GM12892 (cell line): ENCODE measurements at places on chromosomes 7 and 10.
A peak's percentile ranks its signal among the peaks of the same experiment; 100 is the strongest.

GRCh38 chr10:95560278-95561176 is 644 bp downstream of the SORBS1 start:
- DNase-seq = peak; percentile 56

GRCh38 chr7:134186027-134186426 is 58.9 kb downstream of the LRGUK start:
- DNase-seq = no peak

- no peak for DNase-seq
Observed at GRCh38 chr10:128286762-128287500, 160.7 kb upstream of the MKI67 start.

DNA sequence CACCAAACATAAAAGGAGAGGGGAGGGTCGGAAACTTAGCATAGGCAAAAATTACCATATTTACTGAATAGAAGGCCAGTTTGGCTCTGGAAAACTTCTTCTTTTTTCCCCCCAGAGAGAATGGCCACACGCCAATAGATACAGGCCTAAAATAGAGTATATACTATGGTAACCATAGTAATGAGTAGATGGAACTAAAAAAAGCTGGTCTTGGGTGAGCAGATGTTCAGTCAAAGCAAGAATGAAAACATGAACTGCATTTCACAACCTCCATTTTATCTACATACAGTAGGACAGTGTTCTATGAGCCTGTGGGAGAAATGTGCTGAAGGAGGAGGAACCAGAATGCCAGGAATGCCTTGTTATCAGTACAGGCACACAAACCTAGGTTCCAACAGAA is 141.7 kb upstream of the SEMA3A start:
- no peak for DNase-seq

DNA sequence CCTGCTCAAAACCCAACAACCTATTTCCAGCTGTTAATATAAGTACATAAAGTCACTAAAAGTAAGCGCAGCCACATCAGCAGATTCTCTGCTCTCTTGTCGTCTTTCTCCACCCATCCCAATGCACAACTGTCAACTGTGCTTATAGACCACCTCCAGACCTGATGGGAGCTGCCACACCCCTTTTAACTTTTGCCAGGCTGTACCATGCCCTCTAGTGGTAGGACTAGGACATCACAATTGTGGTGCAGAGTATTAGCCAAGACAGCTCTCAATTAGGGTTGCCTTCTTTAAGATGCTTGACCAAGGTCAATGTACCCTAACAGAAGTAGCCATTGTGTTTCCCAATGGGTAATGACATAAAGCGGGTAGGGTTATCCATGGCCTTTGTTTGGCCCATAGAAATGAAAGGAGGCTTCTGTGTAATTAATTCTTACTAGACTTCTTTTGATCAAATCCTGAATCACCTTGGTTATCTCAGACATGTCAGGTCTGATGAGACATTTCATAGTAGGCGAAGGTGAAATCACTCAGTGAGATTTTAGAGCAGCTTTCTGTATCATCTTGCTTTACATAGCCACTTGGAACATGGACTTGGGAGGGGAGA is 68.1 kb downstream of the SCRN1 start:
- DNase-seq = peak; percentile 13

- DNase-seq = no peak
Observed at GRCh38 chr7:158291998-158292397, 295.6 kb downstream of the PTPRN2 start.

- DNase-seq = no peak
Observed at GRCh38 chr10:71005337-71006305, 117.3 kb upstream of the PCBD1 start.

GRCh38 chr10:69214666-69215131 is 5.4 kb upstream of the HKDC1 start:
- no peak for DNase-seq

GRCh38 chr7:41716691-41717090 is 13.8 kb upstream of the INHBA start:
- DNase-seq = no peak

- DNase-seq = no peak
Observed at GRCh38 chr10:88411772-88412349, 171.3 kb downstream of the RNLS start.

DNA sequence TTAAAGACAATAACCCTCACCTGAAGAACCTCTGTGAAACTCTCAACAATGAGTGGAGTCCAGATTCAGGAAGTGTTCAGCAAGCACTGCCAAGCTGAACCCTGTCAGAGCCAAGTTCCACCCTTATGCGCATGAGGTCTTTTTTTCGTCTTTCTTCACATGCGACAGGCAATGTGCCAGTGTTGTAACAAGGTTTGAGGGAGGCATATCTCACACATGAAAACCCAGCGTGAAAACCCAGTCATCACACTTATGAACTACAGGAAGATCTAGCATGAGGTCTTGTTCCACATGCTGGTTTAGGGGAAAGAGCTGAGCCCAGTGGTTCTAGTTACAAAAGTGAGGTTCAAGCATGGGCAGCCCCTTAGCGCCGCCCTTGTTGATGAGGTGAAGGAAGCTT is 49.7 kb downstream of the RABGEF1 start:
- DNase-seq = no peak

DNA sequence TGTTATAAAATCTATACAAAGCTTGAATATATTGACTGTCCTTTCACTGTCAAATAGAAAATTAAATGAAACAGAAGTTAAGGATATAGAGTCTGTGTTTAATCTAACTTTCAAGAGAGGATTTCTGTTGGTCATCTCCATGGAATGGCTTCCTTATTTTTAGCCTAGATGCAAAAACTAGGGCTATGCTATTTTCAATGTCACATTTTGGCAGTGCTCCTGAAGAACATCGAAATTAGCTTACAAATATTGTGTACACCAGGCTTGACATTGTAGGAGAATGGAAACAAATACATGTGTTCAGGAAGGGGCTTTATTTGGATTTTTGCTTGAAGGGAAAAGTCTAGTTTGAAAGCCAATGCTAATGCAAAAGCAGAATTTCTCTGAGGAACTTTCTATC is 295.4 kb downstream of the CDK14 start:
- DNase-seq = no peak

DNA sequence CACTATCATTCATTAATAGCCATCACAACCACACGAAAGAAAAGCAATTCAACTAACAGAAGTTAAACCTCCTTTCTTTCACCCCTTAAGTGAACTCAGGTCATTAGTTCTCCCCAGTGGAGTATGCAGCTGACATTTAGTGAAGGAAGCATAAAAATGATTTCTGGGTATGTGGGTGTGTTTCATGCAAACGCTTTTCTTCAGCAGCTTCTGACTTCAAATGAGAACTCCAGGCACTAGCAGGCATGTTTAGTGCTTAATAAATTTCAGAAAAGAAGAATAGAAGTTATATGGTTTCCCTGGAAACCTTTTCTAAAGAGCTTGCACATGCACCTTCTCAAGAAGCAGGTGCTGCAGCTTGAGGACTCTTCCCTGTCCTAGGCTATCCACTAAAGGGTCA is 62.5 kb downstream of the PIK3CG start:
- no peak for DNase-seq

- no peak for DNase-seq
Observed at GRCh38 chr10:102334101-102334500, 61.4 kb upstream of the NFKB2 start.

DNA sequence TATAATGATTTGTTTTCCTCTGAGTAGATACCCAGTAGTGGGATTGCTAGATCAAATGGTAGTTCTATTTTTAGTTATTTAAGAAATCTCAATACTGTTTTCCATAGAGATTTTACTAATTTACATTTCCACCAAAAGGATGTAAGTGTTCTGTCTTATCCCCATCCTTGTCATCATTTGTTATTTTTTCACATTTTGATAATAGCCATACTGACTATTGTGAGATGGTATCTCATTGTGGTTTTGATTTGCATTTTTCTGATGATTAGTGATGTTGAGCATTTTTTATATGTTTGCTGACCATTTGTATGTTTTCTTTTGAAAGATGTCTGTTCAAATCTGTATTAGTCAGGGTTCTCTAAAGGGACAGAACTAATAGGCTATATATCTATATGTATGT is 160.0 kb upstream of the TMEM229A start:
- DNase-seq = no peak

GRCh38 chr7:88218836-88219605 is 817 bp downstream of the SRI start:
- DNase-seq = no peak

DNA sequence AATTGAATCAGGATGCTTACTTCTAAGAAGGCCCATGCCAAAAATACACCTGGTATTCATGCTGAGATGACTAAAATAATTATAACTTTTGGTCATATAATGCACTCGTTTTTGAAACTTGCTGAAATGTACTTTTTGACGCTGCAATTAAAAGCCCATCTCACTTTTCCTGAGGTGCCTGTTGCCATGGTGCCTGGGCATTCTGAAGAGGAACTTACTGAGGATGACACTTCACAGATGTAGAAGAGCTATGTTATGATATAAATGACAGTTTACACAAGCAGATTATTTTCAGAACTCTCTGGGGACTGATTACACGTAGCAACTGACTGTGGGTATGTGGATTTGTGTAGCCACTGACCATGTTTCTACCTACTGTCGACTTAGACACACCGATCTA is 182.4 kb downstream of the TPK1 start:
- DNase-seq = no peak

DNA sequence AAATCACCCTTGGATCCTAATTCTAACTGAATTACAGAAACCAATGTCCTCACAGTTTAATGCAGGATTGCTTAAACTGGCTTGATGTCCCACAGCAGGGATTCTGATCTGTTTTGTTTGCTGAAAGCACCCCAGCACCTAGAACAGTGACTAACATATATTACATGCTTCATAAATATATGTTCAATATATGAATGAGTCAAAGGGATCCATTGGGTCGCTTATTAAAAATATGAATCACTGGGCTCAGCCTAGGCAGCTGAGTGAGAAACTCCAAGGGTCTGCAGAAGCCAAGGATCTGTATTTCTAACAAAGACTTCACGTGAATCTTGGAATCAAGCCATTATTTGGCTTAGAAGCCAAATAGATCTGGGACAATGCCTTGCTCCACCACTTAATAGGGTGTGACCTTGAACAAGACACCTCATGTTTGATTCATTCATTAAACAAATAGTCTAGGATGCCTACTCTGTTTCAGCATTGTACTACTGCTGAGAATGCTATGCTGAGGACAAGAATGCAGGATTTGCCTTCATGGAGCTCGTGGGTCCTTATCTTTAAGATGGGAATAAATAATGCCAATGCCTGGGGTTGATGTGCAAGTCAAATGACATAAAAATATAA is 103.4 kb upstream of the DLX6 start:
- no peak for DNase-seq

DNA sequence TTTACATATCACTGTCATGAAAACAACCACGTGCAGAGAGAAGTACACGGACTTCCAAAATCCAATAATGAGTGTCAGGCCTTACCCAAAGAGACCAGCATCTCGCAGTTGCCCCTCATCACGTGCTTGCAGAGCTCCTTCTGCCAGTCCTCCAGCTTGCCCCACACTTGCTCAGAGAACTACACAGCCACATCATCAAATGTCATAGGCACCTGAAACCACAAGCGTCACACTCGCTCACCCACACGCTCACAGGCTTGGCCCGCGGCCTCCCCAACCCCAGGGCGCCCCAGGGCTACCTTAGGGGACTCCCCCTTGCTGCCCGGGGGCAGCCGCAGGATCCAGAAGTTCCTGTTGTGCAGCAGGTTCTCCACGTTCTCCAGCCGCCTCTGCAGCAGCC is 123.4 kb upstream of the ZNF746 start:
- no peak for DNase-seq

DNA sequence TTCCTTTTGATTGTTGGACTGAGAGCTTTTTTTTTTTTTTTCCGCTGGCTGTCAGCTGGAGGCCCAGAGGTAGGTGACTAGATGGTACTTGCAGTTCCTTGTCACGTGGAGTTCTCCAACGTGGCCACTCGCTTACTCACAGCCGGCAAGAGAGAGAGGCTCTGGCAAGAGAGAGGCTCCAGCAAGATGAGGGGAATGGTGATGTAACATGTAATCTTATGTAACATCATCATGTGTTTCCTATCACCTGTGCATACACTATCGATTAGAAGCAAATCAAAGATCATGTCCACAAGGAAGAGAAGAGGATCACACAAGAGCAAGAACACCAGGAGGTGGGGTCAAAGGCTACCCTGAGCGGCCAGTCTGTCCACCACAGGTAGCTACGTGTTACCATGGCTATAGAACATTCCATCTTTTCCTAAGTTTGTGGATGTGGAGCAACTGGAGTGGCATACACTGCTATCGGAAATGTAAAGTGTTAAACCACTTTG is 4.0 kb upstream of the BORCS7 start:
- DNase-seq = no peak

GRCh38 chr10:13820964-13821337 is 234.2 kb downstream of the PRPF18 start:
- no peak for DNase-seq

- DNase-seq = peak; percentile 53
Observed at GRCh38 chr7:141701489-141702046, 398 bp downstream of the DENND11 start.

GRCh38 chr10:7045891-7046599 is 364.8 kb downstream of the SFMBT2 start:
- no peak for DNase-seq

GRCh38 chr10:98908868-98909267 is 326.8 kb downstream of the HPSE2 start:
- DNase-seq = no peak

DNA sequence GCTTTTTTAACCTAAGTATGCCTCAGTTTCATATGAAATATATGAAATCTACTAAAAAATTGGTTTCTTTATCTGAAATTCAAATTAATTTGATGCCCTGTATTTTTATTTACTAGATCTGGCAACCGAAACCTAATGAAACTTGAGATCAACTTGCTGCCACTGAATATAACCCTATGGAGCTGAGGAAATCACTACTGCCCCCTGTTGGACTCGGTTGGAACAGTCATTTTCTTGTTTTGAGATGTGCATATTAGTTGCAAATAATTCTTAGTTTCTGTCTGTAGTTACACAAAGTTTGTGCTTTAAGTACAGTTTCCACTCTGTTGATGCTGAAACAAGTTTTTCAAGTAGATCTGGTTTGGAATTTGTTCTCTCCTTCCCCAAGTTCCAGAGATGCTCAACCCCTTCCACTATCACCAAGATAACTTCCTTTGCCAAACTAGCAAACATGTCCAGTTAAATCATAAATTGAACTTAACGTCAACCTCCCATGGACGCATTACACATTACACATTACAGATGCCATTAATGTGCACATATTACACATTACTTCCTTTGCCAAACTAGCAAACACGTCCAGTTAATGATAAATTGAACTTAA is 22.2 kb upstream of the EXOC4 start:
- DNase-seq = no peak

GRCh38 chr7:30213637-30214036 is 70.8 kb upstream of the ZNRF2 start:
- no peak for DNase-seq

DNA sequence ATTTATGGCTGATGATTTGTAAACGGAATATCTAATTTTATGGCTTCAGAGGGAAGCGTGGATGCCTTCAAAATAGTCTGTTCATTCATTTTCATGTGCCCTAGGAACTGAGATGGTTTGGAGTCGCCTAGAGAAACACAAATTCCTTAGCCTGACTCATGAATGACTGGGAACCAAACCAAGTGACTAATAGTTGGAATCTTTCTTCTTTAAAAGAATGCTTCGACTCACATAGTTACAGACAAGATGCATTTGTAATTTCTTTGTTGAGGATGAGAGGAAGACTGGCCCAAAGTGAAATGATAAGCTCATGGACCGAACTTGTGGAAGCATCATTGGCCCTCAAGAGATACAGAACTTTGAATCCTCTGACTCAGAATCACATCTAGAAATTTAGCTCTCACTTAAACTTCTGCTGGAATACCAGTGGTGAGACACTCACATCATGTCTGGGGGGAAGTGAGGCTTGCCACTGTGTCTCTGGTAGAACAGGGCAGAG is 1107.2 kb downstream of the NRG3 start:
- DNase-seq = no peak
